ENCODE measurements at places on chromosomes 3 and 15.

- DNase-seq: peak; percentile 3
Observed at GRCh38 chr15:99157456-99157855, 52.6 kb downstream of the SYNM start.

DNA sequence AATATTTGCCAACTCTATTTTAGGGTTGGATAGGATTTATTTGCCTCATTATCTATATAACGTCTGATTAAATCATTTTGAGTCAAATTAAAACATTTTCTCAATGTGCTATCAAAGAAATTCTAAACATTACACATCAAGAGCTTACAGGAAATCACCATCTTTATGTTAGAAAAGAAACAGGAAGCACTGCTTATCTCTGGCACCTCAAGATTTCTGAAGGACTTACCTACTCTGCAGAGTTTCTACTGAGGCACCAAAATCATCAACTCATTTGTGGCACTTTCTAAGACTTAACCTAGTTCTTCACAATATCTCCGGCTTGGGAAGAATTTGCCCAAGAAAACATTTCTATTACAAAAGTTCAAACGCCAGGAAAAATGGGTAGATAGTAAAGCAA, 181.3 kb upstream of the EOMES start:
- no peak for DNase-seq

- peak; percentile 29 for DNase-seq
Observed at GRCh38 chr15:77866596-77867125, 210.8 kb downstream of the TBC1D2B start.

- no peak for DNase-seq
Observed at GRCh38 chr3:16174976-16175901, 759 bp downstream of the GALNT15 start.

GRCh38 chr3:126607214-126607908, 47.6 kb downstream of the TXNRD3 start:
- no peak for DNase-seq
